Panc1 (cell line): ENCODE measurements at places on chromosomes 12 and 14. TPM values are rescaled to one million over a fixed set of nuclear protein-coding genes. Genes with fewer than 3 reads are reported as not detected.
A peak's percentile ranks its signal among the peaks of the same experiment; 100 is the strongest.

Gene MANSC4
- total RNA-seq: not detected

Gene STON2
- 0.36 TPM for total RNA-seq

Gene SLC6A15
- total RNA-seq: 0.36 TPM

Gene CCDC184
- total RNA-seq: 0.74 TPM

GRCh38 chr12:95124106-95124505 is 50.7 kb upstream of the NR2C1 start:
- H3K4me1 ChIP-seq: peaks cover under 1% of the 10 kb centered on the region
- H3K36me3 ChIP-seq: no peaks in the 10 kb centered on the region
- no peak overlapping the region for H3K4me3 ChIP-seq
- no peaks in the 10 kb centered on the region for H3K27me3 ChIP-seq
- no peak for DNase-seq

- no peak overlapping the region for H3K27ac ChIP-seq
- H3K27me3 ChIP-seq: peaks cover 2% of the 10 kb centered on the region
- H3K4me3 ChIP-seq: no peak overlapping the region
- no peak for DNase-seq
These were observed 73.2 kb downstream of the HSD17B6 start for GRCh38 chr12:56836317-56836716.

DNA sequence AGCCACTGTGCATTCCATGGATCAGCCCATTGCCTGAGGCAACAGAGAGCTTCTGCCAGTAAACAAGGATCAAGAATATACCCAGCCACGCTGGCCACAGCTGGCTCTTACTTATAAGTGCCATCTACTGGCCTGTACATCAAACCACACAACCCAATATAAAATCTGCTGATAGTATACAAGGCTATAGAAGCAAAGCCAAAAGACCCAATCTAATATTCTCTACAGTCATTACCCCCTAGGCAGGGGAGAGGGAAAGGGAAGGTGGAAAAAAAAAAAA is 4.4 kb upstream of the FAM186B start:
- no peaks in the 10 kb centered on the region for H3K27me3 ChIP-seq
- DNase-seq: no peak
- H3K27ac ChIP-seq: no peak overlapping the region
- no peaks in the 10 kb centered on the region for H3K4me1 ChIP-seq
- H3K36me3 ChIP-seq: no peaks in the 10 kb centered on the region

DNA sequence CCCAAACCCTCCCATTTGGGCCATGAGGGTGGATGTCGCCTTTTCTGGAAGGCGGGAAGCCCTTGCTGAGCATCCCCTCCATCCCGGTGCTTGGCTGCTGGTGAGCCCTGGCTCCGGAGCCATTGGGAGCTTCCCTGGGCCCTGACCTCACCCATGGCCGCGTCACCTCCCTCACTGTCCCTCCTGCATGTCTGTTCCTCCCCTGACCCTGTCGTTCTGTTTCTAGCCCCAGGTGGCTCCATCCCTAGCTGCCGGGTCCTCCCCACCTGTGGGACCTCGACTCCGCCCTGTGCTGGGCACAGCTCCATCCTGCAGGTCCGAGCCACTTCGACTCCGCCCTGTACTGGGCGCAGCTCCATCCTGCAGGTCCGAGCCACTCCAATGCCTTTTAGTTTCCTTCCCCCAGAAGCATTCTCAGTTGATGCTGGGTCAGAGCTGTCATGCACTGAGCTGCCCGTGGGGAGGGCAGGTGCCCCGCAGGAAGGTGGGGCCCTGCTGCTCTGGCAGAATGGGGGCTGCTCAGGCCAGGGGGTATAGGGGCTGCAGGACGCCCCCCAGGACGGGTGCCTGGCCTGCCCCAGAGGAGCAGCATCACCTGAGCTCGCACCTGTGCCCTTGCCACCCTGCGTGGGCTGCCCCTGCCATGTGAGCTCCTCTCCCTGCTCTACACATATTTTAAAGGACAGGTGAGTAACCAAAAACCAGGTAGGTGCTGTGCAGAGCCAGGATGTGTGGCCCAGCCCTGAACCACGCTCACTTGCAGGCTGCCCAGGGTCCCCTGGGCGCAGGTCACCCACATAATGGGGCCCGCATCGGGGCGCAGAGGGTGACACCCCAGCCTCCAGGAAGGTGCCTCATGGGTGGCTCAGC is 19.0 kb downstream of the NOC4L start:
- no peaks in the 10 kb centered on the region for H3K36me3 ChIP-seq
- H3K4me3 ChIP-seq: no peak overlapping the region
- H3K27me3 ChIP-seq: no peaks in the 10 kb centered on the region
- DNase-seq: no peak
- peaks cover 5% of the 10 kb centered on the region; the same call in 1 of the 2 replicates for H3K4me1 ChIP-seq

- H3K27ac ChIP-seq: no peak overlapping the region
- H3K4me1 ChIP-seq: no peaks in the 10 kb centered on the region
- DNase-seq: no peak
These were observed 273.9 kb downstream of the GLT1D1 start for GRCh38 chr12:129127211-129127610.

DNA sequence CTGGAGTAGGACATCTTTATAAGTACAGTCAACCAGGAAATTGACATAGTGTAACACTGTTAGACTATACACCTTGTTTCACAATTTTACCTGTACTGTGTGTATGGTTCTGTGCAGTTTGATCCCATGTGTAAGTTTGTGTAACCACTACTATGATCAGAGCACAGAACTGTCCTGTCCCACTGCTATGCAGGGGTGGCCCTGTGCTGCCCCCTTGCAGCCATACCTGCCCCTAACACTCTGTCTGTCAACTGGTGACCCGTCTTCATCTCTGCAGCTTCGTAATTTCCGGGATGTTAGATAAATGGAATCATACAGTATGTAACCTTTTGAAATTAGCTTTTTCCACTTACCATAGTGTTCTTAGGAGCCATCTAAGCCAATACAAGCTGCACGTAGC is 58.7 kb upstream of the RD3L start:
- H3K27ac ChIP-seq: no peak overlapping the region
- H3K27me3 ChIP-seq: no peaks in the 10 kb centered on the region; the same call in 1 of the 2 replicates
- no peak overlapping the region for H3K4me3 ChIP-seq
- DNase-seq: no peak

GRCh38 chr14:92644171-92644969 is 104.1 kb downstream of the LGMN start:
- H3K27ac ChIP-seq: no peak overlapping the region
- no peaks in the 10 kb centered on the region for H3K4me1 ChIP-seq
- H3K27me3 ChIP-seq: no peaks in the 10 kb centered on the region
- no peaks in the 10 kb centered on the region for H3K36me3 ChIP-seq
- DNase-seq: no peak

- peak overlapping the region; percentile 26 for H3K4me3 ChIP-seq
- no peak for DNase-seq
- no peaks in the 10 kb centered on the region for H3K36me3 ChIP-seq
These were observed 670.3 kb upstream of the TBX3 start for GRCh38 chr12:115354007-115354890.

DNA sequence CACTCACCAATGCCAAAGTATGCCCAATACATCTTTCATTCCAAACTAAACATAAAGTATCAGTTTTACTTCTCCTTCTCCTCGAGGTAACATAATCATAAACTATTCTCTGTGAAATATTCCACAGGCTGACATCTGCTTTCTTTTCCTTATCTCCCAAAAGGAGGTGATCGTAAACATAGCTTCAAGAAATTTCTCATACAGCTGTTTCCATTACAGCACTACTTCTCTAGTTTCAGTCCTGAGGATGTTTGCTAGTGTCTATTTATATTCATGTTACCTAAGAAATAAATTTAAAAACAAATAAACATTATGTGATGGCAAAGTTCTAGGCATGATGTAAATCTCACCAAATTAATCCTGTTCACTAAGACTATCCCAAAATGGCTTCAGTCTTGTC is 90.1 kb upstream of the CPSF6 start:
- H3K27ac ChIP-seq: no peak overlapping the region
- no peaks in the 10 kb centered on the region for H3K4me1 ChIP-seq
- no peak overlapping the region for H3K4me3 ChIP-seq

DNA sequence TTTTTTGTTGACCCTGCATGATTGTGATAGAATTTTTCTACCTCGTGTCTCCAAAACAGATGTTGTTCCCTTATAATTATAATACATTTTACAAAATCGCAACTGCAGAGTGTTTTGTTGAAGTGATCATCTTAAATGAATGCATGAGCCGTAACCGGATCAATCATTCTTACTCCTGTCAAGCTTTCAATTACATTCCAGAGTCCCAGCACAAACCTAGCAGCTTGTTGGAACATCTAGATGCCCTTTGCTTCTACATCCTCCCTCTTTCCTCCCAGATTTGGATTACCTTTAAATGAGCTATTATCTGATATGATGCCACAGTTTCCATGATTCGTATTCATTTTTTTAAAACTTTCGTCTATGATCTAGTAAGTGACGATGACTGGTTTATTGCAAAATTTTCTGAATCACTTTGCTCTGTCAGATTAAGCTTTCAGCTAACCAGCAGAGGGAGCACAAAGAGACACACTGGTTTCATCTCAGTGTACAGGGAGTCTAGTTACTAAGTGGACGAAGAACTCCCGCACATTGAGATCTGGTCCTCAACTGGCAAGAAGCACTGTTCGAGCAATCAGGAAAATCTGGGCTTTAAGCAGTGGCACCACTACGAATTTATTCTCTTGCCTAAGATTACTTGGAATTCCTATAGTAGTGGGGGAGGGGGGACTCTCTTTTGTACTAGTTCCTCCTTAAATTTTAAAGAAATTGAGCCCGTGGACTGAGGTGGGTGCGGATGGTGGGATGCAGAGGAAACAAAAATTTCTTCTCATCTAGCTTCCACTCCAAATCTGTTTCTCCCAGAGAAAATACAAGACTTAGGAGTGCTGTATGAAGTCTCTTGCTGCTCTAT is 40.9 kb downstream of the TSHR start:
- DNase-seq: peak; percentile 12
- H3K4me3 ChIP-seq: no peak overlapping the region
- no peaks in the 10 kb centered on the region for H3K36me3 ChIP-seq

DNA sequence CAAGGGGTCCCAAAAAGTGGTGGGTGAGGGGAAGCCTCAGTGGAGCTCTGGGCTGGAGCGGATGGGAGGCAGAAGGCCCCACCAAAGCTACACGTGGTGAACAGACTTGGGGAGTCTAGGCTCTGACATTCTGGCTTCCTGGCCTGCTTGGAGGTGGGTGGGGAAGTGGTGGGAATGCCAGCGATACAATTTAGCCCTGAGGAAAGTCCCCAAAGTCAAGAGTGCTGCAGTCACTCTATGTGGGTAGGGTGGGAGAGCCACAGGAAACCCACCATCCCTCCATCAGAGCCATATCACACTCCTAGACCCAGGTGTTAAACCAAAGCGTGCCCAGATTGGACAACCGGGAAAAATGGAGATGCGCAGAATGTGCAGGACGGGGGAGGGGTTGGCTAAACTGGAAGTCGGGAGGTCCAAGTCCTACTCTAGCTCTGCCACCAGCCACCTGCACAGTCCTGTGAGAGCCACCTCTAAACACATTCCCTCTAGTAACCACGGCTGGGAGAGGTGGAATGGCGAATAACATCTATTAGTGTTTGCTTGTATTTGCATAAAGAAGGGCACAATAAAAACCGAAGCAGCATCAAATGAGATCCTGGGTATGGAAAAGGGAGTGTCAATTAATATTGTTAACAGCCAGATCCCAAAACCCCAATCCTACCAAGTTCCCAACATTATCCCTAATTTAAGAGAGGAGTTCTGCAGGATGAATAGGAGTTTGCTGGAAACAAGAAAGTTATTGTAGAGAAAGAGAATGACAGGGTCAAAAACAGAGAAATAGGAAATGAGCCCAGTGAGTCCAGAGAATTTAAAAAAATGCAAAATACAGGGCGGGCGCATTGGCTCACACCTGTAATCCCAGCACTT is 14.0 kb upstream of the CD9 start:
- no peak overlapping the region for H3K4me3 ChIP-seq
- no peaks in the 10 kb centered on the region for H3K4me1 ChIP-seq
- H3K36me3 ChIP-seq: no peaks in the 10 kb centered on the region
- H3K27me3 ChIP-seq: no peaks in the 10 kb centered on the region

GRCh38 chr12:114799574-114800487 is 115.9 kb upstream of the TBX3 start:
- no peaks in the 10 kb centered on the region for H3K27me3 ChIP-seq
- H3K27ac ChIP-seq: no peak overlapping the region
- DNase-seq: no peak
- no peak overlapping the region for H3K4me3 ChIP-seq
- no peaks in the 10 kb centered on the region for H3K4me1 ChIP-seq

DNA sequence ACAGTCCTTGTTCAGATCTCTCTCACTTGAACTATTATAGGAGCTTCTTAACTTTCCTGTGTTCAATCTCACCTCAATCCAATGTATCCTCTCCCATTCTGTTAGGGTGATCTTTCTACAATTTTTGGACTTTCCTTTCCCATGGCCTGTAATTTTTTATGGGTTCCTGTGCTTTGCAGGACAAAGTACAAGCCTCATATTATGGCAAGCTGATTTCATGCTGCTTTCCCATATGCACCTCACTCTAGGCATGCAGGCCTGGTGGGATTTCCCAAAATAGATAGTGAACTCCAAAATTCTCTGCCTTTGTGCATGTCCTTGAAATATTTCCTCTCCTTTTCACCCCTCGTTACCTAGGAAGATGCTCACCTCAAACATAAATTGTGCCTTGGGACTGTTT is 499.4 kb downstream of the NAV3 start:
- no peaks in the 10 kb centered on the region for H3K4me1 ChIP-seq
- H3K36me3 ChIP-seq: no peaks in the 10 kb centered on the region
- H3K27ac ChIP-seq: no peak overlapping the region
- no peaks in the 10 kb centered on the region for H3K27me3 ChIP-seq
- no peak for DNase-seq
- H3K4me3 ChIP-seq: no peak overlapping the region

DNA sequence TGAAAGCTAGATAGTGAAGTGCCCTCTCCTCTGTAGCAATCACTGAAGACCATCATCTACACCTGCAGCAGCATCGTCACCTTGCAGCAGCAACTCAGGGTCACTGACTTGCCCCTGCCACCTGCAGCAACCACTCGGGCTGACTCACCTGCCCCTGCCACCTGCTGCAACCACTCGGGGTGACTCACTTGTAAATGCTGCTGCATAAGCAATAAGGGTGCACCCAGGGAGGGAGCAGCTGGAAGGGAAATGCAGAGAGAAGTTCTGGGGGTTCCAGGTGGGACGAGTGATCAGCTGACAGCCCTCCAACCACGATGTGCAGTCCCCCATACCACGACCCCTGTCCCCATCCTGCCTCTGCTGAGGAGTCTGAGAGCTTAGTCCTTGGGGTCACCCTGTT is 357.1 kb upstream of the SFSWAP start:
- H3K27me3 ChIP-seq: no peaks in the 10 kb centered on the region; the same call in none of the 2 replicates
- no peak for DNase-seq
- H3K36me3 ChIP-seq: no peaks in the 10 kb centered on the region
- H3K4me1 ChIP-seq: no peaks in the 10 kb centered on the region
- H3K4me3 ChIP-seq: no peak overlapping the region

DNA sequence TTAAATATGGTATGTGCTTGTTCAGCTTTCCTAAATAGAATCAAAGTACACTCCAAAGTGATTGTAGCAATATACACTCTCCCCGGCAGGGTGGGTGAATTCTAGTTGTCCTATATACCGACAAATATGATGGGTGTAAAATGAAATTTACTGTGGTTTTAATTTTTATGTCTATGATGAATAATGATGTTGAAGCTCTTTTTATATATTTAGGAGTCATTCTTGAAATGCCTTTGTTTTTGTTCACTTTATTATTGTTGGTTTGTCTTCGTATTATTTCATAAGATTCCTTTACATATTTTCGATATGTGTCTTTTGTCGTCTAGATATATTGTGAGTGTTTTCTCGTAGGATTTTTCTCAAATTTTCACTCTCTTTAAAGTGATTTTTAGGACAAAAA is 105.7 kb downstream of the PDE3A start:
- no peaks in the 10 kb centered on the region for H3K4me1 ChIP-seq
- no peaks in the 10 kb centered on the region for H3K27me3 ChIP-seq
- no peak overlapping the region for H3K27ac ChIP-seq
- no peak for DNase-seq
- no peak overlapping the region for H3K4me3 ChIP-seq
- no peaks in the 10 kb centered on the region for H3K36me3 ChIP-seq
